ENCODE measurements at places on chromosomes 4 and X.
A peak's percentile ranks its signal among the peaks of the same experiment; 100 is the strongest.

DNA sequence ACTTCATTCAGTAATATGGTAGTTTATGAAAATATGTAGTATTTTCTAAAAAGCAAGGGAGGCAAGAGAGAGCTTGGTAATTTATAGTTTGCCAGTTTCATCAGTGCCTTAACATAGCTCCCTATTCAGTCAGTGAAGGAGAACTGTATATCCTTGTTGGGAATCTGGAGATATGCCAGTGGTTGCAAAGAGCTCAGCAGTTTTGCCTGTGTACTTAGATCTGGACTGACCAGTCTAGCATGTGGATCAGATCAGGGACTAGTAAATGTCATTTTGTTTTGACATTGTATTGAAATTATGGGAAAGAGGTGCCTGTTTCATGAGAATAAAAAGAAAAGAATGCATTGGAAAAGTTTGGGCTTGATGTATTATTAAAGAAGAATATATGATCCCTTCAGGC is 88.6 kb downstream of the ZIC3 start:
- no peak for DNase-seq

DNA sequence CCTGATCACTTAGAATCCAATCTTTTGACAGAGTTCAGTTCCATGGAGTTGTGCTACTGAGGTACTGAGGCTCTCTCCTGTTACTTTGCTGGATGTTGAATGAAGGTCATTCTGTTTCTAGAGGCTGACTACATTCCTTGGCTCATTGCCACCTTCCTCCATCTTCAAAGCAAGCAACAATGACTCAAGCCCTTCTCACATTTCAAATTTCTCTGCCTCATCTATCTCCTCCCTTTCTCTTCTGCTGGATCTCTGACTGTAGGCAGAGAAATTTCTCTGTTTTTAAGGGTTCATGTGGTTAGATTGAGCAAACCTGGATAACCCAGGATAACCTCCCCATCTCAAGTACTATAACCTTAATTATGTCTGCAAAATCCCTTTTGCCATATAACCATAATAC is 775.4 kb downstream of the STPG2 start:
- DNase-seq = no peak

GRCh38 chrX:10199212-10199611 is 42.4 kb downstream of the CLCN4 start:
- no peak for DNase-seq

GRCh38 chr4:40334591-40335524 is at the start of gene CHRNA9:
Gene CHRNA9, plus strand, starts transcription at chr4:40335333. Its CDS starts 135 bp downstream, at chr4:40335468.
- DNase-seq = no peak

DNA sequence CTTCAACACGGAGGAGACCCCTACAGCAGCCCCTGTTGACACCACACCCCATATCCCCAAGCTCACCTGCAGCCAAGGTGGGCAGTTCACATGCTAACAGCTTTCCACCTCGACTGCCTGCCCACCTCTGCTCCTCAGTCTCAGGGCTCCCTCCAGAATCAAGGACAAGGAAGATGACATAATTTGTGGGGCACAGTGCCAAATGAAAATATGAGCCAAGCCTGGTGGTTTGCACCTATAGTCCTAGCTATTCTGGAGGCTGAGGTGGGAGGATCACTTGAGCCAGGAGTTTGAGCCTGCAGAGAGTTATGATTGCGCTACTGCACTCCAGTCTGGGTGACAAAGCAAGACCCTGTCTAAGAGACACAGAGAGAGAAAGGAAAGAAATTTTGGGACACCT is 516.3 kb downstream of the BCOR start:
- no peak for DNase-seq

DNA sequence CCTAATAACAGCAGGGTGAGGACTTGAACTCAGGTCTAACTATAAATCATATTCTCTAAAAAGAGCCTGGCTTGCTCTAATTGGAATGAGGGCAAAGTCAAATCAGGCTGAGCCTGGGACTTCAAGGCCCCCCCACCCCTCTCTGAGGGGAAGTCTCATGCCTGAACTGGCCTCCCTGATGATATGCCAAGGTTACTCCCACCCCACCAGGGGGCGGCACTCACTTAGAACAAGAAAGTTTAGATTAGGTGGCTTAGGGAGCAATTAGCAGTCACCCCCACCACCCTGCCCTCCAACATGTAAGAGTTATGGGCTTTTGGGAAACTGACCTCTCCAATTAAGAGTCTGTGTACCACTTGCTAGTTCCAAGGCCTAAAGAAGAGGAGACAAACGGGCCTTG is 2.7 kb downstream of the FOXO4 start:
- DNase-seq = peak; percentile 67

GRCh38 chr4:89275587-89275986 is 32.0 kb downstream of the GPRIN3 start:
- no peak for DNase-seq

GRCh38 chrX:56313308-56313707 is 81.2 kb downstream of the KLF8 start:
- no peak for DNase-seq

- DNase-seq = no peak
These were observed 16.8 kb downstream of the SMAD1 start for GRCh38 chr4:145498430-145498829.

DNA sequence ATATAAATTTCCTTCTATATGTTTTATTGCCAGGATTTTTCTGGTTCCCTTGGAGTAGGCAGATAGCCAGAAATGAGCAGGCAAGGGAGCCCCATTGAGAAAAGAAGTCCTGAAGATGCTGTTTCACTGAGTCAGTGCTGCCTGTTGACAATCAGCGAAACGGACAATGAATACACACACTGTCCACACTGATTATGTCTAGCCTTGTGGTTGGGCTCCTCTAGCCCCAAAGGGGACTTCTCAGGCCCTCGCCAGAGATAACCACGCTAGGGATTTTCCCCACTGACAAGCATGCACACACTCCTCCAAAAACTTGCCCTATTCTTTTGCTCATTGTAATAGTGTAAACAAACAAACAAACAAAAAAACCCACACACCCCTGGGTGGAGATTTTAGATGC is 369.3 kb downstream of the DMD start:
- no peak for DNase-seq

- no peak for DNase-seq
These were observed 139.6 kb upstream of the HAND2 start for GRCh38 chr4:173669460-173670179.

- no peak for DNase-seq
These were observed 55.5 kb downstream of the SCML1 start for GRCh38 chrX:17792826-17793225.

- DNase-seq = no peak
These were observed 52.3 kb downstream of the PALLD start for GRCh38 chr4:168549143-168549542.

DNA sequence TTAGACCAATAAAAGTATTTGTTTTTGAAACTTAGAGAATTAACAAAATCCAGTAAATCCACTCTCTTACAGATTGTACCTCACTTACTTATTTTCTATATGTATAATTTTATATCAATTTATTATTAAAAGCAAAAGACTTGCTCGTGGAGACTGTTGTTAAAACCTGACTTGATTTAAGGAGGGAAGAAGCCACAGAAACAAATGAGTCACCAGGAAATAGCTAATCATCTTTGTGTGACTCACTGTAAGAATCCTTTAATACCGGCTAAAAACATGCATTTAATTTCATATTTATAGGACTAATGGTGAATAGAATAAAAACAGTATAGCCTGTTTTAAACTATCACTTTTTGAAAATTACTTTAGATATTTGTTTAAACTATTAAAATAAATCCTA is 29.9 kb upstream of the UBE2NL start:
- DNase-seq = no peak

- no peak for DNase-seq
These were observed 74.8 kb downstream of the IL15 start for GRCh38 chr4:141711211-141711610.
